ENCODE measurements at places on chromosomes 2 and 18.

DNA sequence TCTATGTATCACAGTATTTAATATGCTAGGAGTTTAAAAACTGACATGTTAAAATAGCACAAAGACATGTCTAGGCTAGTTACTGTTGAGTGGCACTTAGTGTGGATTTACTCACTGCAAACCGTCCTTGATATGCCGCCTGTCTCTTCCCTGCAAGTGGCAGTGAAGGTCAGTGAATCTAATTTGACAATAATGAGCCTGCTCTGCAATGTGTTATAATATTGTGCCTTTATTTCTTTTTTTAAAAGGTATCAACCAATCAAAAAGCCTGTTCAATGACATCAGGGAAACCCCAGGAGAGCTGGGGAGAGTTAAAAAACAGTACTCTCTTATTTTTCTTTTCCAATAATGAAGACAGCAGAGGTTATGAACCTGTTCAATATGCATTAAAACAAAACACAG is 384.1 kb downstream of the ERBB4 start:
- no peak for DNase-seq

GRCh38 chr2:132677661-132678060 is 7.7 kb upstream of the LYPD1 start:
- DNase-seq, result no peak

DNA sequence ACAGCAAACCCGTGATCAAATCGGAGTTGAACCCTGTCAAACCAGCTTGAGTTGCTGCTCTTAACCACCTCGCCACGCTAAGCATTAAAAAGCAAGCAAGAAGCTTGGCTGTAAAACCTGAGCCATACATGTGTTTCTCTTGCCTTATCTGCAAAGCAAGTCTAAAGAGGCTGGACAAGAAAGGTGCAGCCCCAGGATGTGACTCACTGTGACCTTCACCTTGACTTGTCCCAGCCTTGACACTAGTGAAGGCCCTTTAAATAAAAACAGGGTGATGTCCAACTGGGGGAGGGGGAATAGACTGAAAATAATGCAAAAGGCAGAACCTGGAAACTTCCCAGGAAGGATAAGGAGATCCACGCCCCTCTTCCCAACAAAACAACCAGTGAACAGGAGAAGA is 127.6 kb upstream of the NPAS2 start:
- no peak for DNase-seq

DNA sequence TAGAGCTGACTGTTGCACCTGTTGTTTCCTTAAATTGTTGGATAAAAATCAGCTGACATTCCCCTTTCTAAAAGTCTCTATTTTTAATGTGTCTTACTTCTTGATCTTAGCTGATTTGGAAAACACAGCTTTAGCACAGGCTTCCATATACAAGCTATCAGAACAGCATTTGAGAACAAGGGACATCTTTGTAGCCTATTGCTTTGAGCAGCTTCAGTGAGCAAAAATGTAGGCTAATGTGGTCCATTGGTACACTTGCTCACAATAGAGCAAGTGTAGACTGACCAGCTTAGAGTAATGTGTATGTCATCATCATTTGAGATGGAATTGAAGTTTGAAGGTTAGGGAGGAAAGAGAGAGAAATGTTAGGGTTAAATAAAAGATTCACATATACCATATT is 7.0 kb downstream of the INPP1 start:
- DNase-seq, result no peak

DNA sequence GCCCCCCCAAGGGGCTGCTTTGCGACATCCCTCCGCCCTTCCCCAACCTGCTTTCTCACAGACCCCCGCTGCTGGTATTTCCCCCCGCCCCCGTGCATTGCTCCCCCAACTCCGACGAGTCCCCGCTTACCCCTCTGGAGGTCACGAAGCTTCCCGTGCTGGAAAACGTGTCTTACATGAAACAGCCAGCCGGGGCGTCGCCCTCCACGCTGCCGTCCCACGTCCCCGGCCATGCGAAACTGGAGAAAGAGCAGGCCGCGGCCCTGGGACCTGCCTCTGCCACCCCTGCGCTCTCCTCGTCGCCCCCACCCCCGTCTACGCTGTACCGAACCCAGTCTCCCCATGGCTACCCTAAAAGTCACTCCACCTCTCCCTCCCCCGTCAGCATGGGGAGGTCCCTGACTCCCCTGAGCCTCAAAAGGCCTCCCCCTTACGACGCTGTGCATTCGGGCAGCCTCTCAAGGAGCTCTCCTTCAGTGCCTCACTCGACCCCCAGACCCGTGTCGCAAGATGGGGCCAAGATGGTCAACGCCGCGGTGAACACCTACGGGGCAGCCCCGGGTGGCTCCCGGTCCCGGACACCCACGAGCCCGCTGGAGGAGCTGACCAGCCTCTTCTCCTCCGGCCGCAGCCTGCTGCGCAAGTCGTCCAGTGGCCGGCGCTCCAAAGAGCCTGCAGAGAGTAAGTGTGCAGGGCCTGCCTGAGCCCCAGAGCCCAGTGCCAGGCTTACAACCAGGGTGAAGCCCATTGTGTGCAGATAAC is 183.0 kb downstream of the NYAP2 start:
- DNase-seq, result no peak

GRCh38 chr2:233773854-233774253 is 4.3 kb upstream of the MROH2A start:
- DNase-seq, result no peak

DNA sequence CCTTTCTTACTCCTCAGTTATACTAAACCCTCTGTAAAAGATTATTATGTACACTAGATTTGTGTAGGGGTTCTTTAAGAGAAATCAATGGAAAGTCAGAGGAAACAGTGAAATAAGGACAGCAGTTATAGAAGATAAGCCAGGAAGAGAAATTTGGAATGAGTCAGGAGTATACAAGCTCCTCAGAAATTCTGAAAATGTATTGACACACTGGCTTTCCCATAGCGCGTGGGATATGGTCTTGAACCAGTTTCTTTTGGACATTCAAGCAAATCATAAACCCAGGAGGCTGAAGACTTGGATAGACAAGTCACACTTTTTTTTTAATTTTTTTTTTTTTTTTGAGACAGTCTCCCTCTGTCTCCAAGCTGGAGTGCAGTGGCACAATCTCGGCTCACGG is 316.1 kb upstream of the MMADHC start:
- no peak for DNase-seq

DNA sequence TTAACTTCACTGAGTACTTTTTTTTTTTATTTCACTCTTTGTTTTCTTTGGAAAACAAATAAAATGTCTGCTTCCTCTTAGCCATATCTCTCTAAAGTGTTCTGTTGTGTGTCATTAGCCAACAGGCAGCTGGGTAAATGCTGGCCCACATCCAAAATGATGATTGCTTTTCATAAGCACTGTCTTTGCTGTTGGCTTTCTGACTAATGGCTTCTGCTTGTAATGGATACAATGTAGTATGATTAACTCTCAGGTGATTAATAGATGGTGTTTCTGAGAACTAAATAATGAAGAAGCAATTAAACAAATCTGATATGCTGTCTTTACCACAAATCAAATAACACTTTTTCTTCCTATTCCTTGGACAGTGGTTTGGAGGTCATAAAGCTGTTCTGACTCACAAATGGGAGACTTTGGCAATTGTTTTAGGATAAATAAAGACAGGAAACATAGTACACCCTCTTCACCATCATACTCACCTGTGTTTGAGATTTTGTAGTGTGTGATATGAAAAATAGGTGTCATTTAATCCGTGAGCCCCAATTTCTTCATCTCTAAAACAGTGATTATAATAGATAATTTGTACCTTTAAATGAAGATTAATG is 888.4 kb downstream of the TSN start:
- DNase-seq, result peak; percentile 90

DNA sequence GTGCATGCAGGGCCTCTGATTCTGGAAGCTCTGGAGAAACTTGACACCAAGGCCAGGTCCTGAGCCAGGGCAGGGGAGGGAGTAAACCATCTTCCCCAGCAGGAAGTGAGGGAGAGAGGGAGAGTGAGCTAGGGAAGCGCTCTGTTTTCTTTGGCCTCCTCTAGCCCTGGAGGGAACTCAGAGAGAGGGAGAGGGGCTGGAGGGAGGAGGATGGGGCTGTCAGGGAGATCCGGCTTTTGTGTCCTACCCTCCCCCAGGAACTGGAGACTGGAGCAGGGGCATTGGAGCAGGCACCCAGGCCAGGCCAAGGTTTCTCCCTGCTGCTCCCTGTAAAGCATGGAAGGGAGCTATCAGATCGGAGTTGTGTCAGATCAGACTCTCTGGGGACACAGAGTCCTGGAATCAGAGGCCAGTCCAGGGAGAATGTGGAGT is 22.7 kb upstream of the PKDCC start:
- no peak for DNase-seq

DNA sequence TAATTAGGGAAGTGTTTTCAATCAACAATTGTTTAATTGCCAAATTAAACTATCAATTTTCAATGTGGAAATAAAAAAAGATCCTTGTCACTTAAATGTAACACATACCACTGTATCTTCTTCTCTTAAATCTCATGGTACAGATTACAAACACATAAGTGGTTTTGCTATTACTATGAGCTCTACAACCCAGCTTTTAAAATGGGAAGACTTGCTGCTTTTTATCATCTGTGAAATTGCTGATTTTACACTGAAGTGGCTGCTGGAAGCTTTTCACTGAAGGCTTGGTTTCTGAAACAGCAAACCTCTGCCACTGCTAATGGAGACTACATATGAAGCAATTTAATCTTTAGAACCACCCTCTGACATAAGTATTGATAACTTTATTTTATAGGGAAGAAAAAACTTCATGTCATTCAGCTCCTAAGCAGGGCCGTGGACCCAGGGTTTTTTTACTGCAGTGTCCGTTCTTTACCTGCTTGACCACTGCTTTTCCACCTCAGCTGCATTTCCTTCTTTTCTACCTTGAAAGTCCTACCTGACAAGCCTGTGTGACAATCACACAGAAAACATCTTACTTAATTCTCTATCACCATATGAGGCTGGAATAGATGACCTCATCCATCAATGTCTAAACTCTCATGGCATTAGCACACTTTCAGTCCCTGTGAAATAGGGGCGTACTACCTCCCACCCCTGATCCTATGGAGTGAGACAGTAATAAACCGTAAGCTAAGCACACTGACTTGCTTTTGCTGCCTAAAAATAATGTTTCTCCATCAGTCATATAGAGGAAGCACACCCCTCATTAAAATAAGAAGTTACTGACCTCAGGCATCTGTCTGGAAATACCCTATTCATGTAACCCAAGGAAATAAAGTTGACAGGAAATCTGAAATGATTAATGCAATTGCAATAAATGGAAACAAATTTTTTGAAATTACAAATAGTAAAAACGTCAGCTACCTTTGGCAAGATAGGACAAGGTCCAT is 19.2 kb upstream of the SLC8A1 start:
- DNase-seq, result no peak

DNA sequence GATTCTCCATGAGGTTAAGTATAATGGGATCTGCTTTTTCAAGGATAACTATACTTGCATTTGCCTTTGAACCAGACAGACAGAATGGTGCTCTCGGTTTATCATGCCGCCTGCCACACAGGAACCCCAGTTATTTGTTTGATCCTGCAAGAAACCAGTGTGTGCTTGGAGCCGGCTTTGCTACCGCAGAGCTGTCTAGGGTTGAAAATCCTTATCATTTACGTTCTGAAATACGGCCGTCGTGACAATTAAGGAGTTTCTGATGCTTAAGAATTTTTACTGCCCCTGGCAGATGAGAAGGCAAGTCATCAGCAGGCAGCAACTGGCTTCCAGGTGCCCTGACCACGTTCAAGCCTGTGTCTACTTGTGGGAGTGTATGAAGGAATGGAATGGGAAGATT is 112.0 kb downstream of the GBX2 start:
- DNase-seq, result no peak

DNA sequence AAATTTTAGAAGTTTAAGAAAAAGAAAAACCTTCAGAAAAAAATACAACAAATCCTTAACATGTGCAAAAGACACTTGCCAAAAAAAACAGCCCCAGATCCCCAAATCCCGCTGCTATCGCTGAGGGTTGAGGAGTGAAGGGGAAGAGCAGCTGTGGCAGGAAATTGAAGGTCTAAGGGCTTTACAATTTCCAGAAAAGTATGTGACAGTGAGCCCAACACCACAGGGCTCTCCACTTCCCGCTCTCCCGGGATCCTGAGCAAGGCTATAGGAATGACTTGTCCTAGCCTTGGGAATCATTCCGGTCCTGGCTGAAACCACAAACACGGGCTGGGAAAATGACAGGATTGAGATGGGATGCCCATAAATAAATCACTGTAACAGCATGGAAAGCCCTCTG is 191.4 kb downstream of the TMEM163 start:
- no peak for DNase-seq

Data from NCI-H1417 treated with DMSO at 0.1 percent for 48 hours (cell line).